ENCODE measurements at places on chromosomes 4 and X. TPM values are rescaled to one million over a fixed set of nuclear protein-coding genes. Genes with fewer than 3 reads are reported as not detected.

The EVC gene
- 51.3 TPM for total RNA-seq

The NUP62CL gene
- 2.1 TPM for total RNA-seq

The PDCL2 gene
- total RNA-seq = not detected

The SPANXB1 gene
- total RNA-seq = not detected

The IL3RA gene
- 13.5 TPM for total RNA-seq

DNA sequence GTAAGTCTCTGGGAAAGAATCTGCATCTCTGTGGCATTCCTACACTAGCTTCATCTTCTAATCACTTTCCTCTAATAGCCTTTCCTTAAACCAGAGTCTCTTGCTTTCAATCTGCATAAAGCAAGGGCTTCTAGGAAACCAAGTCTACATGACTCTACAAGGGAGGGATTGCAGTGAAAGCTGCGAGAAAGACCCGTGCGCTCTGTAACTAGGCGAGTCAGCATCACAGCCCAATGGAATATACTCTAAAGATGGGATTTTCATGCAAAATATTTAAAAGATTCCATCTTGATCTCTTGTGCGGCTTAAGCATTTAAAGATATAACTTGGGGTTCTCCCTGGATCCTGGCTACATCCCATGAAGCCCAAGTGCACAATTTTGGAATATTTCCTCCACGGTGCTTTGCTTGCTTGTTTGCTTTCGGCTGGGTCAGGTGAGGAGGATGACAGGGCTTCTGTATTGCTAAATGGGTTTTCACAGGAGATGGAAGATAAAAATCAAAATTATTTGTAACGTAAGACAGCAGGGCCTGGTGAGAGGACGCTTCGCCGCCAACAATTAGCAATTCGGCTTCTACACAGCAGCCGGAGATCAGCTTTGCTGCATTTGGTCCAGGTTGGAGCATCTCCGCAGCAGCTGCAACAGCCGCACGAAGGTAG, 687 bp upstream of the GRIA2 start:
- no peak for DNase-seq

GRCh38 chr4:77629885-77630284, 24.3 kb downstream of the CXCL13 start:
- no peak for DNase-seq

DNA sequence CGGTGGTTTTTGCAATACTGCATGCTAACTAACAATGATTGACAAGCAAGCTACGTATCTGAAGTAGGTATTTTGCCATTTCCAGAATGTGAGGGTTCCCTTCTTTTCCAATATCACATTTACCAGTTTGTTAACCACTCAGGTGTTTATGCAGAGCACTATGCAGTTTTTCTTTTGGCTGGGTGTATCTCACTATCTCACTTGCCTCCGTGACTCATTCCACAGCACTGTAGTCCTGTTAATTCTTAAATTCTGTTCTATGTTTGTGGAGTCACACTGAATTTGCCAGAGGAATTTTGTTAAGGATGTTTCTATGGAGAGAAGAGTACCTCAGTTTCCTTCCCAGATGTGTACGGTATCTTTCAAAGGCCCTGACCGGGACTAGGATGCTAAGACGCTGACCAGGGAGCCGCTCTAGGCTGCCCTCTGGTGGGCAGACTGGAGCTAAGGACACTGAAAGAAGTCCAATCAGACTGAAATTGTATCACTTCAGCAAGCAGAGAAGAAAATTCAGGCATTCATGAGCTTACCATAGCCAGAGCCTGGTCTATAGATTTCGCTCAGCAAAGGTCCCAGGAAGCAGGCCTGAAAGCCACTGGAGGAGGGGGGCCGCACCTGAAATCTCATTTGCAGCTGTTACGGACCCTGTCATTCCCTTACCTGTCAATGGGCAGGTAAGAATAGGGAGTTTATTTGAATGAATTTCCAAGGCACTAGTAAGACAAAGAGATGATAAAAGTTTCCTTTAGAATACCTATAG, 388.4 kb upstream of the SPOCK3 start:
- DNase-seq = no peak

- DNase-seq = no peak
Observed at GRCh38 chr4:178136736-178137345, 694.6 kb upstream of the AGA start.

- no peak for DNase-seq
Observed at GRCh38 chrX:100643956-100644860, at the start of gene SRPX2. TSS of gene SRPX2 (plus strand) at chrX:100644199. CDS start at chrX:100646323, 2,124 bp downstream.

GRCh38 chr4:185290018-185290607, 80.7 kb downstream of the SNX25 start:
- DNase-seq = no peak

GRCh38 chr4:80058740-80059139, 14.3 kb downstream of the ANTXR2 start:
- no peak for DNase-seq

- DNase-seq = no peak
Observed at GRCh38 chr4:157806184-157806583, 366.6 kb downstream of the GASK1B start.

- DNase-seq = no peak
Observed at GRCh38 chr4:159240687-159241086, 137.8 kb downstream of the RAPGEF2 start.

DNA sequence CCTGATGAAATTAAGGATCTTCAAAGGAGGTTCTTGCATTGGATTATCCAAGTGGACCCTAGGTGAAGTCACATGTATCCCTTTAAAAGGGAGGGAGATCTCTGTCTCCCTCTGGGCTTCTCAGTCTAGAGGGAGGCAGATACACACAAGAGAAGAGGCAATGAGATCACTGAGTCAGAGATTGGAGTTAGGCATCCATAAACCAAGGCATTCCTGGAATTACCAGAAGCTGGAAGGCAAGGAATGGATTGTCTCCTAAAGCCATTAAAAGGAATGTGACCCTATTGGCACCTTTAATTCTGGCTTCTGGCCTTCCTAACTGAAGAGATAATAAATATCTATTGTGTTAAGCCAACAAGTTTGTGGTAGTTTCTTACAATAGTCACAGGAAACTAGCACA, 383.2 kb downstream of the PACRGL start:
- no peak for DNase-seq

GRCh38 chrX:43551590-43551989, 104.5 kb upstream of the MAOA start:
- DNase-seq = no peak

DNA sequence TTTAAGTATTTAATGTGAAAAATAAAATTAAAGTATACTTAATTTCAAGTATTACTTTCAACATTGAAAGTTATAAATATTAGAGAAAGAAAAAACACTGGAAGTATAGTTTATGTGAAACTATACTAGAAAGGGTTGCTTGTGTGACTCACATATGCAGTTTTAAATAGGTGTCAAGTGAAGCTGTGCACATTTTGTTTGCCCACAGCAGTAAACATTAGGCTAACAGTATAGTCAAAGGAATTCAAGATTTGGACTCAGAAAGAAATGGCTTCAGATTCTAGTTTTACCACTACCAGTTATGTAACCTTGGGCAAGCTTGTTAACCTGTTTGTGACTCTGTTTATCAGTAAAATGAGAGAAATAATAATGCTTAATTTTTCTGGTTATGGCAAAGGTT, 148.2 kb downstream of the FAM47B start:
- no peak for DNase-seq
